ENCODE measurements at places on chromosomes 16 and 17.

- no peak for DNase-seq
Measured at GRCh38 chr17:45432405-45433158, at the start of gene ARHGAP27. Gene ARHGAP27 (minus strand): TSS chr17:45432870. CDS start chr17:45430279, 2,591 bp downstream.

DNA sequence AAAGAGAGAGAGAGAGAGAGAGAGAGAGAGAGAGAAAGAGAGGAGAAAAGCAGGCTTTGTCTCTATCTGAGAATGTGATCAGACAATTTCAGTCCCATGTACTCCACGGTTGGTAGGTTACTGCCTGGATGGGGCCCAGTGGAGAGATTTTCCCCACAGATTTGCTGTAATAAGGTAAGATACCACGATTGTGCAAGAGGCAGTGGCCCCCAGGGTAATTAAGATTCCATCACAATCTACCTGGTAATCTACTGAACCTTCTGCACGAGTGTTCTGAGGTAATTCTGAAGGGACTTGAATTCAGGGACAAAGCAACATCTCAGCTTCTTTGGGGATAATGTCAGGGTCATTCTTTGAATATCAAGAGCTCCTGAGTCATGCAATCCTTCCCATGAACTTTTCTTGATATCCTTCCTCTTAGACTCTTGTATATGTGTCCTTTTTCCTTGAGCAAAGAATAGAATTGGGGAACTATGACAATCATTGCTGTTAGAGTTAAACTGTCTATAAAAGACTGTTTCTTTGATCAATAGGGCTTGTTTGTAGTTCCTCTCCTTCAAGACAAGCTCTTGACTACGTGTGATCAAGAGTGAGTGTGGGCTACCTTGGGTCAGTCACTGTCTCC is 306.6 kb downstream of the MAF start:
- DNase-seq, result no peak

GRCh38 chr17:32498391-32498790 is 11.6 kb downstream of the CDK5R1 start:
- no peak for DNase-seq

GRCh38 chr16:2531371-2531695 is at the start of gene CEMP1:
Gene CEMP1 (minus strand): TSS chr16:2531408. CDS start chr16:2531073, 335 bp downstream.
- DNase-seq, result no peak

DNA sequence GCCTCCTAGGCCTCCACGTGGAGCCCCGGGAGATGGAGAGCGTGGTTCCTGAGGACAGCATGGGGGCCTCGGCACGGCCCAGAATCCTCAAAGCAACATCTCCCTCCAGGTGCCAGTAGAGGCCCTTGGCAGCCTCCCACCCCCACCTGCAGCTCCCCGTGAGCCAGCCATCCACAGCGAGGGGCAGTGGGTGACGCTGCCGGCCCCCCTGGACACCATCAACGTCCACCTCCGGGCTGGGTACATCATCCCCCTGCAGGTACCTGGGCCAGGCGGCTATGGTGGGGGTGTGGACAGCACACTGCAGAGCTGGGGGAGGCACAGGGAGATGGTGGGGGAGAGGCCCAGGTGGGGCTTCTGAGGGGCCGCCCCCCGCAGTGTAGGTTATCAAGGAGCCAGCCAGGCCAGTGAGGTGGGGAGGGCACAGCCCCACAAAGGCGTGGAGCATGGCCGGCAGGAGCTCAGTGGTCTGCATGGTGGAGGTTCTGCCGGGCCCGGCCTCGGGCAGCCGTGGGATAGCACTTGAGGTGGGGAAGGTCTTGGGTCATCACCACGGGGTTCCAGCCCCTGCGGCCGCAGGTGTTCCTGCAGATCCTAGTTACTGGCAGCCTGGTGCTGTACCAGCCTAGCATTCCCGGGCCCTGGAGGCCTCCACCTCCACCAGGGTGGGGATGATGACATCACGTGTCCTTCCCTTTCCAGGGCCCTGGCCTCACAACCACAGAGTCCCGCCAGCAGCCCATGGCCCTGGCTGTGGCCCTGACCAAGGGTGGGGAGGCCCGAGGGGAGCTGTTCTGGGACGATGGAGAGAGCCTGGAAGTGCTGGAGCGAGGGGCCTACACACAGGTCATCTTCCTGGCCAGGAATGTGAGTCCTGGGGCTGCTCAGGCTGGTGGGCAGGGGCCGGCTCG is 16.4 kb downstream of the GAA start:
- peak; percentile 12 for DNase-seq

DNA sequence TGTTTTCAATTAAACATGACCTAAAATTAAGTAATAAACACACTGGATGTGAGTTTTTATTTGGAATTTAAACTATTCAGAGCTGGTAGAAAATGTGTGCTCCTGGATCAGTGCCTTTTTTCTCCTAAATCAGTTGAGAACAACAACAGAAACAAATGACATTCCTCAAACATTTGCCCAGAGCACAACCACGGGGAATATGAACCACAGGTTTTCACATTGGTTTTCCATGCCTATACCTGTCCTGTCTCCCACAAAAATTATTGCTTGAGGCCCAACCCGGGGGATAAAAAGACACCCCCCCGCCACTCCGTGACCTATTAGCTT is 6.8 kb downstream of the HSBP1 start:
- DNase-seq, result no peak

DNA sequence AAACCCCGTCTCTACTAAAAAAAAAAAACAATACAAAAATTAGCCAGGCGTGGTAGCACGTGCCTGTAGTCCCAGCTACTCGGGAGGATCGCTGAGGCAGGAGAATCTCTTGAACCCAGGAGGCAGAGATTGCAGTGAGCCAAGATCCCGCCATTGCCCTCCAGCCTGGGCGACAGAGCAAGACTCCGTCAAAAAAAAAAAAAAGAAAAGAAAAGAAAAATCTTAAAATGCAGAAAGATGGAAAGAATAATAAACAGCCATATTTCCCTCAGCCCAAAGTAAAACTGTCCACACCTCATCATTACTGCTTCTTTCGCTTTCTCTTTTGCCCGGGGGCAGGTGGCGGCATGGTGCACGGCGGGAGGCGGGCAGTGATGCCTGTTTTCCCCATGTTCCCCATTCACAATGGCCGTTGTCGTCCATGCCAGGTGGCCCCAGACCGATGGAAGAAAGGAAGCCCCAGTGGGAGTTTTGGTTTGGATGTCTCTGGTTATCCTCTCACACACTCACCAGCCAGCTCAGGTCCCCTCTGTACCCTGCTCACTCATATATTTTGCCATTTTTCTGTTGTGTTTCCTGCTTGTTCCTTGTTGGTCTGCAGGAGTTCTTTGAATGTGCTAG is 37.0 kb upstream of the PEMT start:
- no peak for DNase-seq

- no peak for DNase-seq
Measured at GRCh38 chr17:64109400-64109799, 20.5 kb downstream of the ERN1 start.

DNA sequence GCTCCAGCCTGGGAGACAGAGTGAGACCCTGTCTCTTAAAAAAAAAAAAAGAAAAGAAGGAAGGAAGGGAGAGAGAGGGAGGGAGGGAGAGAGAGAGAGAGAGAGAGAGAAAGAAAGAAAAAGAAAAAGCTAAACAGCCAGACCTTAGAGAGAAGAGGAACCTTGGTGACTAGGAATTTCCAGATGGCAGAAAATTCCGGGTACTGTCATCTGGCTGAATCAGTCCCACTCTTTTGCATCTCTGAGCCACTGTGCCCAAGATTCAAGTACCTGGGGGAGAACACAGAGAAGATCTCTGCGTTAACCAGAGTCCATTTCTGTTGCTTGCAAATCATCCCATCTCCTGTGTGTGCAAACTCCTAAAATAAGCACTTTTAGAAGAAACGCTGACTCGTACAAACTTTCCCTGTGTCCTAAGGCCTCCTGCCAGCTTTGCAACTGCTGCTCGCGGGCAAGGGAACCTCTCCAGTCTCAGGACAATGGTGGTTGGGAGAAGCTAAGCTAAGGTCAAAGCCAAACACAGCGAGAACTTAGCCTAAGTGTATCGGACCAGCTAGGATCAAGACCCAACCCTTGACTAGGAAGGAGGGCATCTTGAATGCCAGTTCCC is 18.0 kb downstream of the BMERB1 start:
- no peak for DNase-seq

GRCh38 chr17:69111794-69112193 is 29.9 kb downstream of the ABCA6 start:
- DNase-seq, result no peak

- no peak for DNase-seq
Measured at GRCh38 chr16:35184356-35184870, 1725.0 kb downstream of the TP53TG3F start.

DNA sequence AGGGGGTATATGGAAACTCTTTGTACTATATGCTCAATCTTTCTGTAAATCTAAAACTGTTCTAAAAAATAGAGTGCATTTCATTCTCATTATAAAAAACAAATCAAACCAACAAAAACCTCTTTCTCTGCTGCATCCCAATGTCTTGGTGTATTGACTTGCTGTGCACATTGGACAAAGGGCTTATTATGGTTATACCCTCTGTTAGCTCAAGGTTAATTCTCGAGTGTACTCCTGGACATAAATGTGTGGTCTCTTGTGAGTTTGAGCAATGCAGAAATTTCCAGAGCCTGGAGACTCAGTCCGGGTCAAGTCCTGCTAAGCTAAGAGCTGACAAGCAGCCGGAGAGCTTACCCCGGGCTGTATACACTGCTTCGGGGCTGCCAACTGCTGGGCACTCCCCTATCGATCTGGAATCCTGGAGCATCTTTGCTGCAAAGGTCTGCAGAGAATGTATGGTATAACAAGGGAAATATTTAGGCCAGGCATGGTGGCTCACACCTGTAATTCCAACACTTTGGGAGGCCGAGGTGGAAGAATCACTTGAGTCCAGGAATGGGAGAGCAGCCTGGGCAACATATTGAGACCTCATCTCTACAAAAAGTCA is 66.2 kb upstream of the BRD7 start:
- DNase-seq, result no peak

DNA sequence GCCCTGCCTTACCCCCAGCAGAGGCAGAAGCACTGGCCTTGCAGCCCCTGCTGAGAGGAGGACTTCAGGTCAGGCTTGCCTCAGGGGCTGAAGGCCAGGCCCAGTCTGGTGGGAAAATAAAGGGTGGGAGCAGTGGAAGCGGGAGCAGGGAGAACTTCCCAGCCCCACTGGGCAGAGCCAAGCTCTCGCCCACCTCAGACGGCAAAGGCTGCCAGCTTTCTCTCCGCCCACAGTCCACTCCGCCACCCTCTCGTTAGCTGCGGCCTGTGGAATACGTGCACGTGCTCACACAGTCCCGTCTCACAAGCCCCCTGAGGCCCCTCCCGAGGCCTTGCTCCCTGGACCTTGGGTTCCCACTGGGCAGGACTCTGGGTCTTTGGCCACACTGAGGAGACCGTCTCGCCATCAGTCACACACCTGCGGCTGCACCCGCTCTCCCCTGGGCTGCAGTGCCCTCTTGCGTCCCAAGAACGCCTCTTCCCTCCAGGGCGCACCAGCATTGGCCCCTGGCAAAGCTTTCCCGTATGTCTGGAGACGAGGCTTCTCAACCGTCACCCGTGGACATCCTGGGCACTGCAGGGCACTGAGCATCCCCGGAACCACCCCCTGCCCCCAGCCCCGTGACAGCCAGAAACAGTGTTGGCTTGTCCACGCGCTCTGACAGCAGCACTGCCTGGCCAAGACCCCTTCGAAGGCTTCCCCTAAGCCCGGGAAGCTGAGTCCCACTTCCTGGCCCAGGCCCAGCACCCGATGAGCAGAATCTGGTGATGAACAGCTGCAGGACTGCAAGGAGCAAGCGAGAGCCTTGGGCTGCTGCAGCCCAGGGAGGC is 8.3 kb downstream of the MRPL28 start:
- DNase-seq, result peak; percentile 78

- no peak for DNase-seq
Measured at GRCh38 chr16:66459878-66460277, 32.8 kb downstream of the BEAN1 start.

- no peak for DNase-seq
Measured at GRCh38 chr16:75099075-75099667, 17.4 kb downstream of the LDHD start.

GRCh38 chr17:49858796-49859195 is 10.9 kb upstream of the TAC4 start:
- no peak for DNase-seq

GRCh38 chr17:40076591-40076990 is 13.8 kb downstream of the THRA start:
- DNase-seq, result no peak

DNA sequence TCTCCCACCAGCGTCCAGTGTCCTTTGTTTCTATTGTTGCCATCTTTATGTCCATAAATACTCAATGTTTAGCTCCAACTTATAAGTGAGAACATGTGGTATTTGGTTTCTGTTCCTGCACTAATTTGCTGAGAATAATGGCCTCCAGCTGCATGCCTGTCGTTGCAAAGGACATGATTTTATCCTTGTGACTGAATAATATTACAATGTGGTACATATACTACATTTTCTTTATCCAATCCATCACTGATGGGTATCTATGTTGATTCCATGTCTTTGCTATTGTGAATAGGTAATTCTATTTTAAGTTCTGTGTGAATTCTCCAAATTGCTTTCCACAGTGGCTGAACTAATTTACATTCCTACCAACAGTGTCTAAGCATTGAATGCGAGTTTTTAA is 578.6 kb upstream of the CA10 start:
- no peak for DNase-seq

GRCh38 chr16:24748242-24748641 is 18.8 kb downstream of the TNRC6A start:
- DNase-seq, result peak; percentile 51

DNA sequence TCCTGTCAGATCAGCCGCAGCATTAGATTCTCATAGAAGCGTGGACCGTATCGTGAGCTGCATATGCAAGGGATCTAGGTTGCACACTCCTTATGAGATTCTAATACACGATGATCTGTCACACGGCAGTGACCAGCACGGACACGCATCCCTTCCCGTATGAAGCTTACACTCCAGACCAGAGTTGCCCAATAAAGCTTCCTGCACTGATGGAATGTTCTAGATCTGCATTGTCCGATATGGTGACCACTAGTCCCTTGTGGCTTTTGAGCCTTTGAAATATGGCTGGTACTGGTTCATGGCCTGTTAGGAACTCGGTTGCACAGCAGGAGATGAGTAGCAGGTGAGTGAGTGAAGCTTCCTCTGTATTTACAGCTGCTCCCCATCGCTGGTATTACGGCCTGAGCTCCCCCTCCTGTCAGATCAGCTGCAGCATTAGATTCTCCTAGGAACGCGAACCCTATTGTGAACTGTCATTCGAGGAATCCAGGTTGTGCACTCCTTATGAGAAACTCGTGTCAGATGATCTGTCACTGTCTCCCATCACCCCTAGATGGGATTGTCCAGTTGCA is 49.8 kb upstream of the ZCCHC14 start:
- DNase-seq, result no peak

Measured in hepatic stellate cell (primary cell).